AG09319 (cell line): ENCODE measurements at places on chromosomes 1 and 21.
A peak's percentile ranks its signal among the peaks of the same experiment; 100 is the strongest.

DNA sequence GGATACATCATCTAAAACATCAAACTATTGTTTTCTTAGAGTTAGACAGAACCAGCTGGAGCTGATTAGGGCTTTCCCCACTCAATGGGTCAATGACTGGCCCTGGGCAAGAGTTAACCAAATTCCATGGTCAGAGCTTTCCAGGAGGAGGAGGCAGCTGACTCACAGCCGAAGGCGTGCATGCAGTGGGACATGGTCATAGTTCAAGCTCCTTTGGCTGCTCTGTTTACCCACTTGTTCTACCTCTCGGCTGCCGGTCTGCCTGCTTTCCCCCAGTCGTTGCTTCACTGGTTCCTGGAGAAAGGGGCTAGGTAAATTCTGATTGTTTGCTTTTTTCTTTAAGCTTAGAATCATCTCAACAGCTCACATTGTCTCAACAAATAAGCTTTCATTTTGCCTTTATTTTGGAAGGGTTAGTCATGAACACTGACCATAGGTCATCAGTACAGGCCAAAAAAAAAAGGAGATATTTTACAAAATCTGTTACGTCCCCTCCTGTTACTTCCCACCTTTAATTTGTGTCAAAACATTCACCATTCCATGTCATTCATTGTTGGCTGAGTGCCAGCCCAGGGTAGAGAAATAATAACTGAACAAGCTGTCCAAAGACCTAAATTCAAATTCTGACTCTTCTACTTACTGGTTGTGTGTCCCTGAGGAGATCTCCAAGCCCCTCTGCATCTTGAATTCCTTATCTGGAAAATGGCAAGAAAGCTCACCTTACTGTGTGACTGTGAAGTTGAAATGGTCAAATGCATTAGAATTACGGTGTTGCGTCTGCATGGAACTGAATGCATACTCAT, 12.0 kb downstream of the MAB21L3 start:
- peak; percentile 85 for DNase-seq

GRCh38 chr1:82697965-82698364, 897.2 kb downstream of the ADGRL2 start:
- no peak for DNase-seq

DNA sequence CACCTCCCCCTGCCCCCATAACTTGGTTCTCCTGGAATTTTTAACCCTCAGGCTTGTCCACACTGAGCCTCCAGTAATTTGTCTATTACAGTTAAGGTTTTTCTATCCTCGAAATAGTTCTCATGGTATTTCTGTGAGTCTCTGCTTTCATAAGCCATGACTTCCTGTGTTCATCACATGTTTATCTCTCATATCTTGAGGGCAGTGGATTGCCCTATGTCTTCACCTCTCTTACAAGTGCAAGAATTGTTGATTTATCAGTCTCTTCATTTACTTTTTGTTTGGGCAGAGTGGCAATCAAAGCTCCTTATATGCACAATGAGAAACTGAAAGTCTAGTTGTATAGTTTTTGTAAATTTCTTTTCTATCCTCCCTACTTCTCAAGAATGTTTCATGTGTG, 328.4 kb downstream of the PLA2G4A start:
- no peak for DNase-seq

DNA sequence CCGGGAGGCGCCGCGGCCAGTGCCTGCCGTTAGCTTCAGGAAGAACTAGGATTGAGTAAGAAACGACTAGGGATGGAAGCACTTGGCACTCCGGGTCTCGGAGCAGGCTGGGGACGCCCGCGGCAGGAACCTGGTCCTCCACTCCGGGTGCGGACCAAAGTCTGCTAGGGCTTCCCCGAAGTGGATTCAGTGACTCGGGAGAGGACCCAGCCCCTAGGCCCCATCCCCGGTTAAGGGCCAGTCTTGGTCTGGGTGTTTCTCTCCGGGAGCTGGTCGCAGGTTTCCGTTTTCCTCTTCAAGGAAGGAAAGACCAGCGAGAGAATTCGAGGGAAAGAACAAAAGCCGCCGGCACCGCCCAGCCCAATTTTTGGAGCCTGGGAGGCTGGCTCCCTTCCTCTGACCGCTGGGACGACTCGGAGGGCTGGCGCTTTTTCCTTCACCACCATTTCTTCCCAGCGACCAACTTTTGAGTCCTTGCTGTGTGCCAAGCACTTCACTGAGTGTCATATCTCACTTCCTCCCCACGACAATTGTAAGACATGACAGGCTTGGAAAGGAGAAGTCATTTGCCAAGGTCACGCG, 16.8 kb upstream of the STMN1 start:
- DNase-seq: no peak

- no peak for DNase-seq
Measured at GRCh38 chr1:233439721-233440120, 112.2 kb downstream of the MAP3K21 start.

GRCh38 chr1:12345350-12346217, 115.8 kb downstream of the VPS13D start:
- no peak for DNase-seq
